Cardiac muscle cell (in vitro differentiated cells and primary cell): ENCODE measurements at places on chromosomes 3 and 15. TPM values are rescaled to one million over a fixed set of nuclear protein-coding genes. Genes with fewer than 3 reads are reported as not detected.

Gene SIDT1
- 0.18 TPM in 1 of 2 replicates, not detected in the other for total RNA-seq

Gene CPNE4
- 2.7 and 7.6 TPM in 2 replicates for total RNA-seq

Gene GABRG3
- not detected in 2 replicates for total RNA-seq

Gene GOLIM4
- 149 and 210 TPM in 2 replicates for total RNA-seq

Gene KBTBD13
- total RNA-seq = 3.3 and 5.0 TPM in 2 replicates

GRCh38 chr15:57697588-57697987 lies 8.9 kb upstream of the POLR2M start:
- no peak overlapping the region for H3K27ac ChIP-seq
- H3K4me3 ChIP-seq = no peak overlapping the region
- H3K4me1 ChIP-seq = no peaks in the 10 kb centered on the region
- no peaks in the 10 kb centered on the region for H3K27me3 ChIP-seq
- no peaks in the 10 kb centered on the region for H3K36me3 ChIP-seq

- no peak overlapping the region for H3K27ac ChIP-seq
- H3K36me3 ChIP-seq = no peaks in the 10 kb centered on the region
- no peaks in the 10 kb centered on the region for H3K4me1 ChIP-seq
- DNase-seq = no peak
- H3K4me3 ChIP-seq = no peak overlapping the region
- no peaks in the 10 kb centered on the region for H3K27me3 ChIP-seq
These were observed 227.8 kb downstream of the TBL1XR1 start for GRCh38 chr3:176969506-176969905.

- no peaks in the 10 kb centered on the region for H3K36me3 ChIP-seq
- H3K4me3 ChIP-seq = no peak overlapping the region
- no peak overlapping the region for H3K27ac ChIP-seq
These were observed 404.1 kb downstream of the EPHB1 start for GRCh38 chr3:135199137-135199536.

- H3K4me1 ChIP-seq = peaks cover 8% of the 10 kb centered on the region
- H3K4me3 ChIP-seq = no peak overlapping the region
- no peaks in the 10 kb centered on the region for H3K36me3 ChIP-seq
- DNase-seq = no peak
- H3K27me3 ChIP-seq = no peaks in the 10 kb centered on the region
These were observed 126.7 kb downstream of the ATP10A start for GRCh38 chr15:25736461-25736860.

GRCh38 chr15:81323559-81323943 lies 390 bp downstream of the STARD5 start:
- no peaks in the 10 kb centered on the region for H3K27me3 ChIP-seq
- H3K27ac ChIP-seq = no peak overlapping the region
- H3K4me3 ChIP-seq = peak overlapping the region; percentile 39
- no peaks in the 10 kb centered on the region for H3K4me1 ChIP-seq
- DNase-seq = no peak

DNA sequence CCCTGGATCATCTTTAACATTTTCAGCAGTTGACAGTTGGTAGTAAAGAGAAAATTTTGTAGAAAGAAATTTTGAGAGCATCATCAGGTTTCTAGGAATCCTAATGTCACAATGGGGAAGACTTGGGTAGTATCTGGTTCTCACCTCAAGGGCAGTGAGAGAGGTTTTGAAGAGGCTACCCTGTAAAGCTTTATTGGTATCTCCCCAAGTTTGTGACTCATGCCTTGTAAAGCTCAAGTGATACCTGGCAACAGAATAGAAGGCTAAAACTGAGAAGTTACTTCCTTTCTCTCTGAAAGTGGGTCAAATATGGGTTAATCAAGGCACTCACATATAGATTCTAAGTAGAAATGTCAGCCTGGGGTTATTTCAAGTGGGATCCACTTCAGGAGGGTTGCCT lies 196.4 kb downstream of the SUCNR1 start:
- peaks cover 4% of the 10 kb centered on the region for H3K4me1 ChIP-seq
- no peak overlapping the region for H3K27ac ChIP-seq
- no peaks in the 10 kb centered on the region for H3K36me3 ChIP-seq

DNA sequence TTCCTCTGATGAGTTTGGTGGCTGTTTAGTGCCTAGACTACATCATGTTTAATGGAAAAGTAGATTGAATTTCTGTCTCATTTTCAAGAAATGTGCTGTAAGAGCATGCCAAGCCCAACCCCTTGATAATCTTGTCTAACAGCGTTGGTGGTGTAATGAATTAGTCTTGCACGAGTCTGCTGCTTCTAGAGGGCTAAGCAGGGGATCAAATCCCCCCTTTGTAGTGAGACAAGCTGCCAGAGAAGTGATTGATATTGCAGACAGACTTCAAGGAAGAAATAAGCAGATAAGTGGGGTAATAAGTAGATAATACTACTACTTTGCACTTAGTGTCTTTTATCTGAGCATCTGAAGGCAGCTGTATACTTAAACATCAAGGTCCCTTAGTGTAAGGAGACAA lies 141.4 kb downstream of the TP63 start:
- no peaks in the 10 kb centered on the region for H3K4me1 ChIP-seq
- peak; percentile 56 for DNase-seq
- H3K36me3 ChIP-seq = no peaks in the 10 kb centered on the region

- H3K27me3 ChIP-seq = no peaks in the 10 kb centered on the region
- no peak overlapping the region for H3K27ac ChIP-seq
- no peaks in the 10 kb centered on the region for H3K36me3 ChIP-seq
These were observed 62.0 kb downstream of the LEKR1 start for GRCh38 chr3:156888176-156888575.

DNA sequence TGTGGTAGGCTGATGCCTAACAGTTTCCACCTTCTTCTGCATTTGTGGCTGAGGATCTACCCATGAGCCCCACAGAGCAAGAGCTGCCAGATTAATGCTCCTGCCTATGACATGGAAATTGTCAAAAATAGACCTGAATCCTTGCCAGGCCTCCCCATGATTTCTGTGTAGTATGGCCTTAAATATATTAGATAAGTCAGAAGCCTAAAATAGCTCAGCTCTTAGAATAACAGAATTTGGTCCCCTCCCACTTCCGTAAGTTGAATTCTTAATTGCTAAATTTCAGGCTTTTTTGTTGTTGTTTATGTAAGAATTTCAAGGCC lies 129.0 kb downstream of the SERPINI1 start:
- no peak overlapping the region for H3K4me3 ChIP-seq
- H3K27me3 ChIP-seq = no peaks in the 10 kb centered on the region
